ENCODE measurements at places on chromosomes 1 and 21.

- no peak for DNase-seq
These were observed 218.6 kb upstream of the C1orf87 start for GRCh38 chr1:60292140-60292539.

DNA sequence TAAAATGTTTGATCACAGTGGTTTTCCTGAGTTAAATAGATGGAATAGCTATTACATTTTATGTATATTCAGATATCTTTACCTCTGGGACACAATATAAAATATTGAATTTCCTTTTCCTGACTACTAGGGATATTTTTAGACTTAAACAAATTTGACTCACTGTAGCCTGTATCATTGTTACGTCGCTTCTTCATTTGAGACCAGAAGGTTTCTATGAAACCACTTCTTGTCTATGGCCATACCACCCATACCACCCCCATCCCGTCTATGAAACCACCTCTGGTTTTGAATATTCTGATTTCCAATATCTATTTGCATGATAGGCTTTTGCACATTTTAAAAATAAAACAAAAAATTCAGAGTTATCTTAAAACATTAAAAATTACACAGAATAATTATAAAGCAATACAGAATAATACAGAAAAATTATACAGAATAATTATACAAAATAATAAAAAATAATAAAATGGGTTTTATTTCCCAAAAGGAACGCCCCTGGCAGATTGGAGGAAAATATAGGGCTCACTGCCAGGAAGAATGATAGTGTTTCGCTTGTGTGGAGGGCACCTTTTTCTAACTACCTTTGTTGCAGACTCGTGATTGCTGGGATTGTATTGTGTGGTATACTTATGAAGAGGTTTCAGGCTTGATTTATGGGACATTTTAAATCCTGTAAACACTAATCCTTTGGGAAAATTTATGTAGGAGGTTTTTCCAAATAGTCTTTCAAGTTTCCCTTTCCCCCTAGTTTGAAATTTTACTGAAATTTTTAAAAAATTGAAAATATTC lies 4.7 kb downstream of the SPEN start:
- no peak for DNase-seq

- no peak for DNase-seq
These were observed 12.1 kb downstream of the PLXNA2 start for GRCh38 chr1:208231881-208232661.

- no peak for DNase-seq
These were observed 3.0 kb downstream of the SRP9 start for GRCh38 chr1:225780630-225781029.

DNA sequence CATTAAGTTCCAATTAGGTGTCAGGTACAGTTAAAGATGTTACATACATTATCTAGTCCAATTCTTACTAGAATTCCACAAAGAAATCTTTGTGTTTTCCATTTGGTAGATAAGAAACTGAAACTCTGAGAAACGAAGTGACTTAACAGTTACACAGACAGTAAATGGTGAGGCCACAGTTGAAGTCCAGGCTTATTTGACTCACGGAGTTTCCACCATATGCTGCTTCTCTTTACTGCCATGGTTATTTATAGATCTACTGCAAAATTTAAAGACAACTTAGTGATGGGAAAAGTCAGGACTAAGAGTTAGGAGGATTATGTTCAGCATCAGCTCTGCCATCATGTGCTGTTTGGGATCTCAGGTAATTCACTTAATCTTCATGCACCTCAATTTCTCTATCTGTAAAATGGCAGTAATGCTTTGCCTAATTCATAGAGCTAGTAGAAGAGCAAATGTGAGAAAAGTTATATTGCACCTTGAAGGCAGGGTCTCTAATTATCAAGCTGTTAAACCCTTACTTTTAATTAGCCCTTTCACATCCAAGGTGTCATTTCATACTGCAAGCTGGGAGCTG lies 26.2 kb upstream of the SAMSN1 start:
- peak; percentile 16 for DNase-seq

DNA sequence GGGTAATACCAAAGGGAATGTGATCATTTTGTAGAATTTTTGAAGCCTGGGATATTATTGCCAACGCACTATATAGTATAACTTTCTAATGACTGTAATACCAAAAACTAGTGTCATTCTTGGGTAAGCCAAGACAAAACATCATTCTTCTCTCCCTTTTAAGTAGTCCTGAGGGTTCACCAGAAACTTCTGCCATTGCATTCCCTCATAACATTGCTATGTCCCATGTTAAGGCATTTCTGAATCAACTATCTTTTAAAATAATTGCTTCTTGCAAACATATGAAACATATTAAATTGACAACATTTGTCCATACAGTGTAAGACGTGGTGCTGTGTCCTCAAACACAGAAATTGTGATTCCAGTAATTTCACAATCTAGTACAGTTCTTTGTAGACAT lies 29.9 kb upstream of the C1orf21 start:
- no peak for DNase-seq
